Stimulated activated CD4-positive, alpha-beta T cell treated with anti-CD3 and anti-CD28 coated beads, Interleukin-1b, Interleukin-23, amount 100 ng/mL, for 24 hours (primary cell): ENCODE measurements at places on chromosomes 11 and 22.

DNA sequence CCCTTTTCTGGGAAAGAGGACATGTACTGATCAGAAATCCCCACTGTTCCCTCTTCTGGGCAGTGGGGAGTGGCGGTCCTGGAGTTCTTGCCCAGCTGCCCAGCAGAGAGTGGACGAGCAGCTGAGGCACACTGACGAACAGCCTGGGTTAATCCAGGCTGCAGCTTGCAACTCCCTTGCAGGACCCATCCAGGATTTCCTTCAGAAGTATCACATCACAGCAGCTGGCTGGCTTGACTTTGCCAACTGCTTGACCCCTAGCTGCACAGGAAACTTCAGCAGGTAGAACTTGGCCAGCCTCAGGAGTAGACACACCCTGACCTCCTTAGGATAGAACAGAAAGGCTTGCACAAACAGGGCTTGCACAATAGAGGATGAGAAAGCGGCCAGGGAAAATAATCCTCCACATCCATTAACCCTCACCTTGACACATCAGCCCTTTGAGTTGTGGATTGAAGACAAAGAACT lies 27.9 kb upstream of the FZD4 start:
- no peak for DNase-seq

DNA sequence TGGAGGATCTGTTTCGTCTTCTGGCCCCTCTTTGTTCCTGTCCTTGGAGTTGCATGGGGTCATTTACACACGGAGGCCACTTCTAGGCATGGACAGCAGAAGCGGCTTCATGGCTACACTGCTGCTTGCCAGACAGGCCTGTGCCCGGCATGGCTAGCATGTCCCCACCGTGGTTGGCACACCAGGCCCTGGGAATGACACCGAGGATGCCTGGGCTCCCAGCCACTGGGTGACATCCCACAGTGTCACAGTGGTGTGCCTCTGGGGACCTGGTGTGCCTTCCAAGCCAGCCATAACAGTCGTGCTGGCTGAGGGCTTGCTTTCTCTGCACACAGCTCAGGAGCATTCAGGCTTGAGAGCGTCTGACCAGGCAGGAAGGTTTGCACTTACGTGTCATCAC lies 910.1 kb downstream of the TBC1D22A start:
- DNase-seq = no peak

DNA sequence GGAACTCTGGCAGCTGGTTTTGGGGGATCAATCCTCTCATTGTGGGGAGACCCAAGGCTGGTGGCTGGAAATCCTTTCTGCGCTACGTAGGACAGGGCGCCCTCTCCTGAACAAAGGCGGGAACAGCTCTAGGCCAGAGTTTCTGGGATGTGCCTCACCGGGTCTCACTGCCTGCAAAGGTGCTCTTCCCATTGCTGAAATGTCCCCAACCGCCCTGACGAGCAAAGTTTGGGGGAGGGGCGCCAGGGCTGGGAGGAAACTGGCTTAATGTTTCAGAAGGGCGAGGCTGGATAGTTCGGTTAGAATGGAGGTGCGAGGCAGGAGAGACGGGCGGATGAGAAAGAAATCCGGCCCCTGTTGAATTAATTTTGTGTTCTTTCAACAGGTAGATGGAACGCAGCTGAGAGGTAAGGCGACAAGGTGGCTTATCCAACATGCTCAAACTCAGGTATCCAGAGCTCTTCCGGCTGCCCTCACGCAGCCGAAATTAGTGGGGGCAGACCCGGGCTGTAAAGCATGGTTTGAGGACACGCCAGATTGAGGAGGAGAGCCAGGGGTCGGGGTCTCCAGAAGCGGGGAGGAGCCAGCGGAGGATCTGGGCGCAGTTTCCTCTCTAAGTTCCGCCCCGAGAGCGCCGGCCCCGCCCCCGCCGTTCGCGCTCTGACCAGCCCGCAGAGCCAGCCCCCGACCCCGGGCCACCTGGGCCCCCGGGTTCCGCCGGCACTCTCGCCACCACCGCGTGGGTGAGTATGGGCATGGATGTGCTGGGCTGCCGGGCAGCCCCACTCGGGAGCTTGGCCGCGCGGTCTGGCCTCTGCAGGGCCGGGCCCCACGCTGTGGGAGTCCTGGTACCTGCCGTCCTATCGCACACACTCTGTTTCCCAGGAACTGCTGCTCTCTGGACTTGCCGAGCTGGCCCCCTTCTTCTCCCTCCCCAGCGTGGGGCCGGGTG lies at the start of gene PGAP2:
Gene PGAP2 (plus strand): TSS at position 652 of the 952 bp plus-strand sequence. CDS start 2,700 bp downstream, outside the sequence.
- peak; percentile 34 for DNase-seq

DNA sequence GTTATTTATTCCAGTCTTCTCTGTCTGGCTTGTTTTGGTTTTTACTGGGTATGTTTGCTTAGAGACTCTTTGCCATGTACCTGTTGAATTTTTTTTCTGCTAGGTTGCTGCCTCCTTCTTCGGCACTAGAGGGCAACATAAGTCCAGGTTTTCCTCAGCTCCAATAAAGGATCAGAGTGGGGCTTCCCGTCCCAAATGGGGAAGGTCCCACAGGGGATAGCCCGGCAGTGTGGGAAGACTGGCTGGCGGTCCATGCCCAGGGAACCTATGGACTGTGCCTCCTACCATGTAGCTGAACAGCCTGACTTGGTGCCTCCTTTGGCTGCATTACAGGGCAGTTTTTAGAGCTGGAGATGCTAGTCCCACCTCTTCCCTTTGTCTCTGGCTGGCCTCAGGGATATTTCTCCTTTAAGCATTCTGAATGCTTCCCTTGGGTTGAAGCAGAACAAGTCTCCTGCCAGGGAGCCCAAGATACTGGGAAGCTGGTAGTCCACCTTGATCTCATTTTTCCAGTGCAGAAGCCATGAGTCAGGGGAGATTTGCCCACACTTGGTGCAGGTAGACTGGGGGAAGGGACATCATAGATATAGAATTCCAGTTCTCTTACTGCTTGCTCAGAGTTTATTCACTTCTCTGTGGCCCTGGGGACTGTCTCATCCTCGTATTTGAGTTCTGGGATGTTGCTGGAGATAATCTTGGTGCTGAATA lies 60.2 kb downstream of the BRD1 start:
- DNase-seq = no peak

DNA sequence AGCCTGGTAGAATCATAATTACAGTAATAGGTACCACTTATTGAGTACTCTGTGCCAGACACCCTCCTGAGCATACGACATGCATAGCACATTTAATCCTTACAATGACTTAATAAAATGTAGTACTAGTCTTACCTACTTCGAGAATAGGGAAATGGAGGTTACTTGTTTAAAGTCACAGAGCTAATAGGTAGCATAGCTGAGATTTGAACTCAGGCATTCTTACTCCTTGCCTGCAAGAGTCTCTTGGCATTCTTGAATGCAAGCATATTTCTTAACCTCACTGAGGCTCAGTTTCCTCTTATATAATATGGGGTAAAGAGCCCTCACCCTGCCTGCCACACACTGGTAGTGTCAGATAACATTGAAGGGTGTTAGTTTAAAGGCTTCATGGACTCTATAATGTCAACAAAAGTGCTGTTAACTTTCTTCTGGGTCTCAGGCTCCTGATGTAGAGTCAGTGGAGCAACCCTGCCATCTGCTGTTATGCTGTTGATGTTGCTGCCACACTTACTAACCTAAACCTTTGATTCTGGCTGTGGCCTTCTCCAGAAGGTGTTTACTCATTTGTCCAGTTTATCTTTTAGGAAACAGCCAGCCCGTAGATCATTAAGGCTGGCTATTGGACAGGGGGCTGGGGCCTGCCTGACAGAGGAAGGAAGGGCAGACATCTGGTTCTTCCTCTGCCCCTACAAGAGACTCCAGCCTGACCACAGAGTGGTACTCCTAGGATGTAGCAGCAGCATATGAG lies 18.9 kb downstream of the LIMK2 start:
- no peak for DNase-seq

DNA sequence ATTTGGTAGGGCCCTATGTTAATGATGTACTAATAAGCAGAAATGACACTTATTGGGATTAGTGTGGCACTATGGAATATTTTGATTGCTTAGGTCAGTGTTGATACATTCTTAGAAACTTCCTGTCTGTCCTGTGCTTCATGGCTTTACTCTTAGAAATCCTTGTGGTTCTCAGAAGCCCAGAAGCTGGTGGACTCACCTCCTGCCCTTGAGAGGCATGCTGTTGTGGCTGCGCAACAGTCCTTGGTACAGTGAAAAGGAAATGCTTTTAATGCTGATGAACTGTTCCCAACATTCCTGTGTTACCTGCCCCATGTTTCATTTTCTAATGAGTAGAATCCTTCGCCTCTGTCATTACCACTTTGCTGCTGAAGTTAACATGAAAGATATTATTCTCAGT lies 52.4 kb upstream of the MYO18B start:
- DNase-seq = no peak

DNA sequence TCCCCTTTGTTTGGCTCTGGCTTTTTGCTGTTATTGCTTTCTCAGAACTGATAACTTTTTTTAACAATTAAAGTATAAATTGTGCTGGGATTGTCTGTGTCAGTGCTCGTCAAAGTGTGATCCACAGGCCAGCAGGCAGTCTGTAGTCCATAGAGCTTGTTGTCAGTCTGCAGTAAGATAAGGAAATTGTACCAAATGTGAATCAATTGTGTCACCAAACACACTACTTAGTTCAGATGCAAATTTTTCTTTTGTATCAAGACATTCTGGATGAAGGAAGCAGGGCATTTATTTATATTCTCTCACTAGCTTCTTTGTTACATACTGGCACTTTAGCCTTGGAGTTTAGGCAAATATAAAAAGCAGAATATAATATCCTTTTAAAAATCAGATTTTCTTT lies 121.0 kb downstream of the WNT11 start:
- DNase-seq = no peak

DNA sequence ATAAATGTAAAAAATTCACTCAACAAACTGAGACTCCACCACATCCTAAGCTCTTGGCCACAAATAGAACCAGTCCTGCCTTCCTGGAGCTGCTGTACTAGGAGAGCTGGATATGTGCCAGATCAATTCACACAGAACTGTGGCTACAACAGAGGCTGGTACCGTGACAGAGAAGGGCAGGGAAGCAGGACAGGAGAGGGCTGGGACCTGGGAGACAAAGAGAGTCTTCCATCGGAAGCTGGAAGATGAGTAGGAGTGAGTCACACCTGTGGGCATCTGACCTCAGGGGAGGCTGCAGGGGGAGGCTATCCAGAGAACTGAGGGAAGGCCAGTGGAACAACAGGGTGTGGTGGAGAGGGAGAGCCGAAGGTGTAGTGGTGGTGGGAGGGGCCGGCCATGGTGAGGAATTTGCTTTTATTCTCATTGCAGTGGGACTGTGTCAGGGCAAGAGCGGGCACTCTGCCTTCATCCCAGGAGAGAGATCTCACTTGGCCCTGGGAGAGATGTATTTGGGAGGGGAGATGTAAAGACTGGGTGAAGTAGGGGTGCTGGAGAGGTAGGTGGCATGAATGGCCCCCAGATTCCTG lies 1.9 kb upstream of the LTBP3 start:
- DNase-seq = no peak
